ENCODE measurements at places on chromosomes 1 and 21.

DNA sequence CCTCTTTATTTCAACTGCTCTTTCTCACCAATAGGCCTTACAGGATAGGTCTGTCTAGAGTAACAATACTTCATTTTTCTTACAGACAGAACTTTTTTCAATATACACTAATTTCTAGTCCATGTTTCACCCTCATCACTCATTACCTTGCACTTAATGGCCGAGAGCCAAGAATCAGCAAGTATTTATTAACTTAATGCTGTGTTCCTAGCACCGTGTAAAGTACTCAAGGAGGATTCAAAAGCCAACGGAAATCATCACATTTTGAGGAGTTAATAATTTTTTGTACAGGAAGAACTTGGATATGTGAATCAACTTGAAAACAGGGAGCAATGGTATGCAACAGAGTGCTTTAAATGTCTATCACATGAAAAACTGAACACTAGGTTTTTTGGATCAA is 102.0 kb downstream of the PTPN14 start:
- DNase-seq = no peak

GRCh38 chr1:153883223-153883622 is 39.5 kb downstream of the GATAD2B start:
- DNase-seq = no peak

DNA sequence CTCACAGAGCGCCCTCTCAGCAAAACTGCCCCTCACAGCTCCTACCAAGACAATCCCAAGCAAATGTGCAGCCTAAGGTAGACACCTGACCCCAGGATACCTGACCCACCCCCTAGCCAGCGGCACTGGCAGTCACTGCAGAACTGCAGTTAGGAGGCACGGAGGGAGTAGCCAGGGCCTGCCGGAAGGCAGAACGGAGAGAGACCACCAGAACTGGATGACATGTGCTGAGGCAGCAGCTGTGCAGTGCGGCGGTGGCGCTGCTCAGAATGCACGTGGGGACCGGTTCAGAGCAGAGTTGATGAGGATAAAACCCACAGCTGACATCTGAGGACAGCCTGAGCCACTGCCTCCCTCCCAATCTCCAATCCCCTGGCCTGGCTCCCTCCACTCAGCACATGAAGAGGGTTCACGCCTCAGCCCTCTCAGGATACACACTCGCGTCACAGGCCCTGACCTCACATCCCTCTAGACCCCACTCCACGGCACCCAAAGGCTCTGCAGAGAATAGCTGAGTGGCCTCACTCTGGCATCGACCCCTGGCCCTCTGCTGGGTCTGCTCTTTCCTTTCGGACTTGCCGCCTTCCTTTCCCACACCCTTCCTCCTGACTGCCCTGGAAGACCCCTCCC is 29.6 kb downstream of the UBE2G2 start:
- no peak for DNase-seq

GRCh38 chr1:109881906-109882287 is 28.8 kb upstream of the CSF1 start:
- no peak for DNase-seq

- no peak for DNase-seq
Measured at GRCh38 chr1:67717876-67718275, 32.9 kb downstream of the GADD45A start.
